Activated CD4-positive, CD25-positive, alpha-beta regulatory T cell treated with anti-CD3 and anti-CD28 coated beads, Interleukin-2, amount 50 U/mL, for 72 hours (primary cell): ENCODE measurements at places on chromosomes 7 and 10.

- DNase-seq, result no peak
These were observed 979.3 kb upstream of the CELF2 start for GRCh38 chr10:10038348-10038747.

DNA sequence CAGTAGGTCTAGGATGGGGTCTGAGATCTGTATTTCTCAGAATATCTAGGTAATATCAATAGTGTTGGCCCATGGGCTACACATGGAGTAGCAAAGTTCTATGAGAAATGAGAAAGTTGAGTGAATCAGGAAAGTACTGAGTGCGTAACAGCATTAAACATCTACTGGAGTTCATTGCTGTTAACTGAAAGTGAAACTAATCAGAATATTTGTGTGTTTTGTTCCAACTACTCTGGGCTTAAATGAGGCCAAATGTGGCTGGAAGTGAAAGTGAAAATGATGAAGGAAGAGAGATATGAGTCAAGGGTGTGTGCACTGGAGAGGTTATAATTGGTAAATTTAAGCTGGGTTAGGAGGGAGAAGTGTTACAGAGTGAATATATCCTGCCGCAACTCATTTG is 46.5 kb downstream of the TMEM106B start:
- no peak for DNase-seq

GRCh38 chr10:98916526-98917125 is 319.0 kb downstream of the HPSE2 start:
- no peak for DNase-seq

GRCh38 chr10:88544140-88544870 is 38.8 kb downstream of the RNLS start:
- no peak for DNase-seq

GRCh38 chr7:98418636-98419315 is 17.9 kb upstream of the BAIAP2L1 start:
- no peak for DNase-seq

DNA sequence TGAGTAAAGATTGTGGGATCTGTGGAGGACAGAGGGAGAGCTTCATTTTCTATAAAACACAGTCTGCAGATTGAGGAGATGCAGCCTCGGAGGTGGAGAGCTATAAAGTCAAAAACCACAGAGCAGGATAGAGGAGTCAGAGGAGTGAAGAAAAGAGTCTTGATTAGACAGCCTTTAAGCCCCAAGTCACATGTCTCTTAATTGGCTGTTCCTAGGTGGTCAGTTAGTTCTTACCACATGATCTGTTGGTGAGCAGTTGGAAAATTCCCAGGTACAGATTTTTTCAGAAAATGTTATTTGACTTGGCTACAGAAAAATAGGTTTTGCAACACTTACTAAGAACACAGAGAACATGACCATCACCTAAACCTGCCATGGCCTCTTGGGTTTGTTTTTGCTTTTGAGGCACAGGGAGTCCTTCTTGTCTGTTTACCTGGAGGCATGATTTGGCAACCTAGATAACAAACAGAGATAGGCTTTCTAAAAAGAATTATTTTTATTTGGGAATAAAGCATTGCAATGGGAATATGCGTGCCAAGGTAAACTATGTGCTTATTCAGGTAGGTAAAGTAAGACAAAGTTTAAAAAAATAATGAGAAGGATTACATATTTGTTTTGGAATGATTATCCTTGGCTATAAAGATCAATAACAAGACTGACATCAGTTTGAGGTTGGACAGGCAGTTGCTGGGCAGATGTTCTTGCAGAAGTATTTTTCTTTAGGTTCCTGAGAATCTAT is 604 bp upstream of the CYP3A43 start:
- DNase-seq, result no peak

GRCh38 chr7:70098133-70098561 is 499.9 kb downstream of the AUTS2 start:
- no peak for DNase-seq

DNA sequence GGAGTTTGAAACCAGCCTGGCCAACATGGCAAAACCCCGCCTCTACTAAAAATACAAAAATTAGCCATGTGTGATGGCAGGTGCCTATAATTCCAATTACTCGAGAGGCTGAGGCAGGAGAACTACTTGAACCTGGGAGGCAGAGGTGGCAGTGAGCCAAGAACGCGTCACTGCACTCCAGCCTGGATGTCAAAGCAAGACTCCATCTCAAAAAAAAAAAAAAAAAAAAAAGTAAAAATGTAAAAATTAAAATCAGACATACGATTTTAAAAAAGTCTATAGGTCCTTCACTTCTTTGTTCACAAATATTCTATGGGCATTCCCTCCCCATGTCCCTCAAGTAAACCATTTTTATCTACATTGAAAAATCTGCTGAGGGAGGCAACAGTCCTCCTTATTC is 34.9 kb upstream of the TLL2 start:
- no peak for DNase-seq

DNA sequence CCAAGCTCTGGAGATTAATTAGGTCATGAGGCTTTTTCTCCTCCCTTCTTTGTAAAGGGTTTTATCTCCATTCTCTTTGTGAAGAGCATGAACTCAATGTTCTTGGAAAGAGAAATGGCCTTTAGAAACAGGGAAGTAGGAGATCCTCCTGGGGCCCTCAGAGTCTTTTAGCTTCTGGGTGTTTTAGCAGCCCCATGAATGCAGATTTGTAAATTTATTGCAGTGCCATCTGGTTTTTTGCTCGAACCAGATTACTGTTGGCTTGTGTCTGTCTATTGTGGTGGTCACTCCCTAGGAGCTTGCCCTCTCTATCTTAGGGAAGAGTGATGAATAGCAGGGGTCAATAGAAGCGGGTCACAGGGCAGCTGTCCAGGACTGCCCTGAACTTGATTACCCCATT is 110.6 kb downstream of the BTRC start:
- no peak for DNase-seq

GRCh38 chr10:77478247-77478961 is 159.2 kb downstream of the KCNMA1 start:
- DNase-seq, result no peak

GRCh38 chr7:158161194-158161593 is 426.4 kb downstream of the PTPRN2 start:
- no peak for DNase-seq
